Activated CD4-positive, alpha-beta T cell treated with anti-CD3 and anti-CD28 coated beads for 4 hours (primary cell): ENCODE measurements at places on chromosomes 16 and 17.

DNA sequence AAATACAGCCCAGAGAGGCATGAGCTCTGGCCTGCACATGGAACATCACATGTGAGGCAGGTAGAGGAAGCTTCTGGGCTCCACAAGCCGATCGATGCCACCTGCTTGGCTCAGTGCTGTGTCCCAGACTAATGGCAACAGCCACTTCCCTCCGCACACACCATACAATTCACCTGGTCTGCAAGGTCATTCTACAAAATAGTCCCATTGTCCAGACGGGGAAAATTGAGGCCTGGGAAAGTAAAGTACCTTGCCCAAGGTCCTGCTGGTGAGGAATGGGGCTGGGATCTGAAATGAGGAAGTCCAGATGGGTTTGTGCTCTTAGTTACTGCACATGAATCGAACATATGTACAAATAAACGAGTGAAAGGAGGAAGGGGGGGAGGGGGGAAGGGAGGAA lies 88.0 kb downstream of the LITAF start:
- no peak for DNase-seq

DNA sequence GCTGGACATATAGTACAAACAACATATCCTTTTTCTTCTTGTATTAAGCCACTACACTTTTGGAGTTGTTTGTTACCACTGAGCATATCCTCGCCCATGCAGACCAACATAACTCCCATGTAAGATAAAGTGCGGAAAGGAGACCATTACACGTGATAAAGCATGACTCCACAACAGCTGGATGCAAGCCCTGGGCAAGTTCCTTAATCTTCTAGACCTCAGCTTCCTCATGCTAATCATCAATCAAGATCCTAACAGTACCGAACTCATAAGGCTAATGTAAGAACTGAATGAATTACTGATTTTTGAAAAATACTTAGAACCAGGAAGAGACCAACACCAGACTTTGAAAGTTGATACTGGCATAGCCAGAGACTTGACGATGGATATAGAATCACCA lies 47.0 kb upstream of the GSG1L start:
- DNase-seq = no peak

GRCh38 chr17:57881143-57881542 lies 31.3 kb upstream of the MRPS23 start:
- no peak for DNase-seq

DNA sequence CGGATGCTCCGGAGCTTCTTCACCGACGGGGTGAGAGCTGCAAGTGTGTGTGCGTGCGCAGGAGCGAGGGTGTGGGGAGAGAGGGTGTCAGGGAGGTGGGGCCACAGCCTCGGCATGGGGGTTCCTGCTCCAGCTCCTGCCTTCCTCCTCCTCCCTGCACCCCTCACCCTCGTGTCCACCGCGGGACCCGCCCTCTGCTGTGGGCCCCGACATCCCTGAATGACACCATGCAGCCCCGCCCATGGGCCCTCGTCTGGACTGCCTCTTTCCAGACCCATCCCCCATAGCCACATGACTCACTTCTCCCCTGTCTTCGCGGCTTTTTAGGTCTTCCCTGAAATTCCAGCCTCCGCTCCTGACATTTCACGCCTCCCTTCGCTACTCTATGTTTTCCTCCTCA lies 41.6 kb downstream of the ARHGAP23 start:
- DNase-seq = no peak

DNA sequence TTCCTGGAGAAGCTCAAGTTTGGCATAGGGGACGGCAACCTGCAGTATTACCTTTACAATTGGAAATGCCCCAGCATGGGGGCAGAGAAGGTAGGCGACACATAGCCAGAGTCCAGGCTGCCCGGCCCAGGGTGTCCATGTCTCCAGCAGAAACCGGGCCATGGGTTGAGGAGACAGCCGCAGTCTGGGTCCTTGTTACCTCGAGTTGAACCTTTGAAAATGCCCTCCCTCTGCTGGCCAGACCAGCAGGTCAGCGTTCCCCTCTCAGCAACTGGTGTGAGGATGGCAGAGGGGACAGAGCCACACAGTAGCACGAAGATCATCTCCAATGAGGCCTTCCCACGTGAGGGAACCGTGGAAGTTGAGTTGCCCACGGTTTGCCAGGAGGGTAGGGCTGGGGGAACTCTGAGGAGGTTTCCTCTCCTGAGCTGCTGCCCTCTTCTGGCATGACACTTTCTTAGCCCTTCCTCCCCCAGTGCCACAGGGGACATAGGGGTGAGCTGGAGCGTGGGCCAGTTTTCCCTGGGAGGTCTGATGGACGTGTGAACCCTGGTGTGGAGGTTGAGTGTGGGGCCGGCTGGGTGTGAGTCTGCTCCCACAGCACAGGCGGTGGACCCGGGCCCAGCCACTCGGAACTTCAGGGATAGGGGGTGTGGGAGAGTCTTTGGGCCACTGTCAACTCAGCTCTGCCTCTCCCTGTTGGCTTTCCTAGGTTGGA lies 27.2 kb downstream of the PLCD3 start:
- no peak for DNase-seq

- DNase-seq = no peak
Observed at GRCh38 chr17:4901108-4901647, 1.7 kb downstream of the CHRNE start.
